ENCODE measurements at places on chromosomes 2 and 18.

- DNase-seq = no peak
These were observed 32.7 kb upstream of the CCDC68 start for GRCh38 chr18:54991981-54992380.

DNA sequence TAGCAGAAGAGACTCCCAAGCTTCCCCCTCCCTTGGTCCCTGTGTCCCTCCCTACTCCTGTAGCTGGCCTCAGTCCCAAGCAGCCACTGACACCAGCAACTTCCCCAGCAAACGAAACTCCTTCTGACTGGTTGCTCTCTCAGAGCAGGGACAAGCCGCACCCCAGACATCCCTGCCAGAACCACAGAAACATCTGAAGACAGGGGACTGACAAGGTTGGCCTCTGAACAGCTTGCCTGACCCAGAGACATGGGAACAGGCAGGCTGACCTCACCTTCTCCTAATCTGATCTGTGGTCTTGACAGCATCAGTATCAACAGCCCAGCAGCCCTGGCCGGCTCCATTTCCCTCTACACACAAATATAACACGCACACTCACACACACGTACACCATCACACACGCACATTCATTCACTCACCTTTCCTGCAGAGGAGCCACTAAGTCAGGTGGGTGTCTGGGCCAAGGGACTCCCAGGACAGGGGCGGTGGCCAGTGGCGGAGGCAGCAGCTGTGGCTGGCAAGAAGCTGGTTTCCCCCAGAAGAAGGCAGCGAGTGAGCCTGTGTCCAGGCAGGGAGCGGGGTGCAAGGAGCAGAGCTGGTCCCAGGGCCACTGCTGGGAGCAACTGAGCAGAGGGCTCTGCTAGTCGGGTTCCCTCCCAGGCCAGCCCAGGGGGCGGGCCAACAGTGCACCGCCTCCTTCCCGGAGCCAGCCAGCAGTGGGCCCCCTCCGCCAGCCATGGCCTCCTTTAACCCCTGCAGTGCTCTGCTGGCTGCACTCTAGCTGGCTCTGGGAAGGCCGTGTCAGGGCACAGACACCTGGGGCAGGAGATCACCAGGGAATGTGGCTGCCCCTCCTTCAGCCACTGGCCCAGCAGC is 59.1 kb downstream of the TNS1 start:
- DNase-seq = no peak

GRCh38 chr2:17518212-17519154 is at the start of gene RAD51AP2:
Gene RAD51AP2, minus strand, starts transcription at chr2:17518440. Its CDS starts 25 bp downstream, at chr2:17518415.
- no peak for DNase-seq

DNA sequence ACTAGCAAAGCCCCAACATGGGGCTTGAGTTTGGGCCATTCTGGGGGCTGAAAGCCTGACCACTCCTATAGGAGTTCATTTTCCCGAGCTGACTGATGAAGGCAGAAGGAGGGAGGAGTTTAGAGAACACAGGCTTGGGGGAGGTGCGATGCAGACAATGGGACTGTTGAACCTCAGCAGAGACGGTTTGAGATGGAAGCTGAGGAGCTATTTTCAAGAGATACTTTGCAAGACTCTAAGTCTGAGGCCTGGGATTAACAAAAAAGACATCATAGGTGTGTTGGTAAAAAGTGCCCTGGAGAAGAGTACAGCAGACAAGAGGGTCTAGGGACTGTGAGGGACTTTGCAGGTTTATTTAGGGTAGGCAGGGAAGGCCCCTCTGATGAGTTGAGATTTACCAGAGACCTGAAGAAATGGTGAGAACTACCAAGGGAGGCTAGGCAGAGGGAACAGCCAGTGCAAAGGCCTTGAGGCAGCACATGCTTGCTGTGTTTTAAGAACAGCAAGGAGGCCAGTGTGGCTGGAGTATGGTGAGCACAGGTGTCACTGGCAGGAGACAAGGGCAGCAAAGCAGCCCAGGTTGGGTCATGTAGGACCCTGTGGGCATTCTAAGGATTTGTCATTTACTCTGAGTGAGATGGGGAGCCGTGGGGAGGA is 31.6 kb downstream of the PCBP1 start:
- DNase-seq = no peak

DNA sequence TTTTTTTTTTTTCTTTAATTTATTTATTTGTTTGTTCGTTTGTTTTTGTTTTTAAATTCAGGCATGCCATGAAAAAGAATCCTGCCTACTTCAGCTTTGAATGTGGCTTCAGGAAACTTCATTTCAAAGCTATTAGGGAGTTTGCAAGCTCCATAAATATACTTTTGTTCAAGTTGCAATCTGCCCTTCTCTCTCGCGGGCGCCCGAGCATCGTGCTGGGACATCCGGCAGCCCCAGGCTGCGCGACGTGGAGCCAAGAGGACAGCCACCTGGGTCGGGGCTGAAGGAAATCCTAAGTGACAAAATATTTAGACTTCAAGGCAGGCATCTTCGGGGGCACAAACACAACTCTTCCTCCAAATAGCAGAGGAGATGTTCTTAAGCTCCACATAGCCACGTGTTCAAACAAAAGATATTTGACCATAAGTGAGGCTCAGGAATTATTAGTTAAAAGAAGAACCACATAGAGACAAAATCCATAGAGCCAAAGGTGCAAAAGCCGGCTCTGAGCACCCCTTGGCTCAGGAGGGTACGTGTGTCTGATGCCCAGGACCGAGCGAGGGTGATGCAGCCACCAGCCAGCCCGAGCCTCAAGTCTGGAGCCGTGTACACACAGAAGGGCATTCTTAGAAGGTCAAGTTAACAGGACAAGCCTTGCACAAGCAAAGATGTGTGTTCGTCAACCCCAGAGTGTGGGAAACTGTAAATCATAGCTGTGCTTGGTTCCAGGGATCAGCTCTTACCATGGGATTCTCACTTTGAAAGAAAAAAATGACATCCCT is 256.5 kb upstream of the SALL3 start:
- DNase-seq = no peak

DNA sequence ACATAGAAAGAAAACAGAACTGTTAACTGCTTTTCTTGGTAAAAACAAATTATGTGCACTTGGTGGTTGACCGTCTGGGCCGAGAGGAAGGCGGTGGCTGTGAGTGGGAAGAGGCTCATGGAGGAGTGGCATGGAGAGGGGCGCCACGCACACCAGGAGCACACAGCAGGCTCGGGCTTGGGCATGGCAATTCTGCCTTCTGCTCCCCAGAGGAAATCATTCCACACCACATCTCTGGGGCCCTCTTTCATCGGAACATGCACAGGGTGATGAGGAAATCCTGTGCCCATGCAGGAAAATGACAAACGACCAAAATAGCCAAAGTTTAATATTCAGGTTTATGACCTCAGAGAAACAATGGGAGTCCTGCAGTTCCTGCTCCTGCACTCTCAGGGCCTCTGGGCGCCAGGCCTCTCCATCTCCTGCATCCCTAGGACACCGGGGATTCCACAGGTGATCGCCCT is 26.4 kb downstream of the WDFY1 start:
- no peak for DNase-seq

DNA sequence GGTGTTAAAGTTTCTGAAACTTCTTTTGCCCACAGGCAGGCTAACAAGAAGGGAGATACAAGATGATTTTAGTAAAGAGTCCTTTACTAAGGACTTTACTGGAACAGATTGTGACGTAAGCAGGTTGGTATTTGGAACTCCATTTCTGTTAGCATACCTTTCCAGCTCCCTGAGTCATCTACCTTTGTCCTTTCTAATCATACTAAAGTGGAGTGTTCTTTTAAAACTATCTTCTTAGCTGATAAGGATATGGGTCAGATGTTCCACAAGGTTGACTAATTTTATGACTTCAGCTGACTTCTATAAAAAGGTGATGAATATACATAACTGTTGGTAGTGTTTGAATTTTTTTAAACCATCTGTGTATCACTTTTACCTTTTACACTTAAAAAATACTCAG is 21.1 kb downstream of the UGP2 start:
- no peak for DNase-seq

- no peak for DNase-seq
These were observed 137.1 kb downstream of the CTIF start for GRCh38 chr18:48675912-48676311.

DNA sequence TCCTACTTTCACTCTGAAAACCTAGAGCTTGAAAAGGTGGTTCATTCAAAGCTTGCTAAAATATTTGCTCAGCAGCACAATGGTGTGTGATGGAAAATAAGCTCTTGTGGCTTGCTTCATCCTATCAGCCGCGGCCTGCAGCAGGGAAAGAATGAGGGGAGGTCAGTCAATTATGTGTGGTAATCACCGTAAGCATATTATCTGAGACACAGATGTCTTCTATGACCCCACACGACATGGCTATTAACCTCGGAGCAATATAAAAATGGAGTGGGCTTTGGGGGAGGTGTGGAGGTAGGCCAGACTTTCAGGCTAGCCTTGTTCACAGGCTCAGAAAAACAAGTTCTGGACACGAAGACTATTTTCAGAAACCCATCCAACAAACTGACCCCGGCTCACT is 98.4 kb upstream of the SIX3 start:
- no peak for DNase-seq

DNA sequence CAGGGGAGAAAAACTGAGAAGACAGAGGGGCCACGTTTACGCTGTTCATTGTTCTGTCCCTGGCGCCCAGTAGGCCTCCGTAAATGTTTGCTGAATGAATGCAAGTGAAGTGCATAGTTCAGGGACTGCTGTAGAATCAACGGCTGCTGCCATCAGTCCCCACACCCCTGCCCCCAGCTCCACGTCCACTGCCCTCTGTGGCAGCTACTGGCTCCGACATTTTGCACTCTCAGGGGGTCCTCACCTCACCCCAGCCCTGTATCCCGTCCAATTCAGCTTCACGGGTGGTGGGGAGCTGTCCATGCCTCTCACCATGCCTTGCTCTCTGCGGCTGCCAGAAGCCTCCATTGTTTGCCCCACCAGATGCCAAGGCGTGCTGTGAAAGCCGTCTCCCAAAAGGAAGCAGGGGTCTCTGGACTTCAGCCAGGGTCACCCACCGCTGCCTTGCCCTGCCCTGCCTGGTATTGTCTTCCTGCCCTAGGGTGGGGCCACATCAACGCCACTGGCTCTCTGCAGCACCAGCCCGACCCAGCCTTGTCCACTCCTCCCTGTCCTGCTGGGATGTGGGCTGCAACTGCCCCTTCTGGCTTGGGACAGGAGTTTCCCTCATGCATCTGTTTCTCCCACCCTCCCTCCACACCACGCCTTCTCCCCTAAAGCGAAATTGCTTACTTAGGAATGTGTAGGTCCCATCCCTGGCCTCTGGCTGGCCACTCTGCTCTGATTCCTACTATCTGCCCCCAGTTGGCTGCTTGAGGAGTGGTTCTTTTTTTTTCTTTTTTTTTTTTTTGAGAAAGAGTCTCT is 86.0 kb downstream of the RHOB start:
- DNase-seq = no peak

- no peak for DNase-seq
These were observed 296.7 kb upstream of the KCNH7 start for GRCh38 chr2:163135256-163135655.

DNA sequence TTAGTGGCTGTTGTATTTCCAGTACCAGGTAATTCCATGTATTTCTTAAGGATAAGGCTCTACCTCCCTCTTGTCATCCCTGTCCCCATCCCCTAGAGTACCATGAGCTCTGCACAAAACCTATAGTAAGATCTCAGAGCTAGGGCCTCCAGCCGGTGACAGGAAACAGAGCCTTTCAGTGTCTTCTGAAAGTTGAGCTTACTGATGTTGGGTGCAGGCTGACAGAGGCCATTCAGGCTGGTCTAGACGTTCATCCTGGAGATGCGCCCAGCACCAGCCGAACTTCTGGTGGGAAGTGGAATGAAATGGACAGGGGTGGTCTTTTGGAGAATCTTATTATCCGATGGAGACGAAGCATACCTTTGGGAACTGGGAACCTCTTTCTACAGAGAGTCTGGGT is 16.7 kb upstream of the LYPD6B start:
- DNase-seq = no peak

- DNase-seq = no peak
These were observed 9.5 kb downstream of the ASB18 start for GRCh38 chr2:236254674-236255073.

DNA sequence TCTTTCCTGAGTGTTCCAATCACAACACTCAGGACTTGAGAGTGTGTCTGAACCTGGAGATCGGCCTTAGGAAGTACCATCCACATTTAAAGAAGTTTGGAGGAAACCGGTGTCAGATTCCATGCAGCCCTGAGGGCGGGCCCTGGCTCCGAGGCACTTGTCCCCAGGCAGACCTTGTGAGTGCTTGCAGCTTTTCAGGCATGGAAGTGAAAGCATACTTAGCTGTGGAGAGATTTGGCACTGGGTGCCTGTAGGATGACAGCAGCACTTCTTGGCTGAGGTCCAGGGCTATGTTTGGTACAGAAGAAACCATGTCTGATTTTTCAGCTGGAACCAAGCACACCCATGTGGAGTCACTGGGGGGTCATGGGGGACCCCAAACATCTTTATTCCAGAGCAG is 230.8 kb downstream of the SEPTIN10 start:
- DNase-seq = no peak

DNA sequence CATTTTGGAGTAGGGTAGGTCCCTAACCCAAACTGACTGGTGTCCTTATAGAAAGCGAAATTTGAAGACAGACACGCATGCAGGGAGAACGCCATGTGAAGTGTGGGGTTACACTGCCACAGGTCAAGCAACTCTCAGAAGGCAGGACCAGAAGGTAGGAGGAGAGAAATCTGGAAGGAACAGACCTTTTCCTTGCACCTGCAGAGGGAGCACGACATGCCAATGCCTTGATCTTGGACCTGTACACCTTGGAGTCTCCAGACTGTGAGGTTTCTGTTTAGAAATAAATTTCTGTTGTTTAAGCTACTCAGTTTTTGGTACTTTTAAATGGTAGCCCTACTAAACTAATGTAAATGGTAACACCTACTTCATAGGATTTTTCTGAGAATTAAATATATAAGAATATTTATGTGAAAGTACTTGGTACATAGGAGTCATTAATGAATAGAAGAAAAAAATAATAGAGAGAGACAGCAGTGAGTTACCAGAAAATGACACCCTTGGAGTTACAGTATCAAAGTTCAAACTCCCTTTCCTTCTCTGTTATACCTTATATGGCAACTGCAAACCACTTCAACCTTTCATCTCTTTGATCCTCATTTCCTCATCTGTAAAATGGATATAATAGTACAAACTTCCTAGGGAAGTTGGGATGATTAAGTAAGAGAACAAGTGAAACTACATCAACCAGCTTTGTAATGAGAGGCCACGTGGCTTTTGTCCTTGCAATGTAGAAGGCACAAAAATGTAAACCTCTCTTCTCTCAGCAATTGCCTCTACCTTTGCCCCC is 184.9 kb upstream of the PARD3B start:
- no peak for DNase-seq

DNA sequence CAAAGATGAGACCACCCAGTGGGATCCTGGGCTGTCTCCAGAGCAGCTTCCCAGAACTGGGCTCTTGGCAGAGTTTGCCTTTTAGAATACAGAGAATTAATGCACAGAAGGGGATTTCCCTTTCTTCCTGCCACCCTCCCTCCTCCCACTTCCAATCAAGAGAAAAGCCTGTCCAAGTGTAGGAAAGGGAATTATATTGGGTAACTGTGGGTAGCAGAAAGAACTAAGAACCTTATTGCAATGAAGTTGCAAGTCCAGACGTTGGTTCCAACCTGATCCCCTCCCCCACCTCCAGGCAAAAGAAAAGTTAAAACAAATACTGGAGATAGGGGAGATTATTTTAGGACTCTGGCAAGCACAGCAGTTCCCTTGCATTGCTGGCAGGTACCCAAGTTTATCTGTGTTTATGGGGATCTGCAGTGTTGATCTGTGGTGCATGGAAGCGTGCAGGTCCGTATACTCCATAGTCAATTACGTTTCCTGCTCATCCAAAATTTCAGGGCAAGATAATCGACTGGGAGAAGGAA is 114.3 kb downstream of the PRKCE start:
- DNase-seq = no peak

GRCh38 chr2:202945-203344 is 60.9 kb downstream of the SH3YL1 start:
- no peak for DNase-seq

Data from NK-92 treated with Interleukin-12 subunit alpha and Interleukin-12 subunit beta, amount 100 ng/mL, for 24 hours (cell line).